ENCODE measurements at places on chromosomes 7 and 10.

DNA sequence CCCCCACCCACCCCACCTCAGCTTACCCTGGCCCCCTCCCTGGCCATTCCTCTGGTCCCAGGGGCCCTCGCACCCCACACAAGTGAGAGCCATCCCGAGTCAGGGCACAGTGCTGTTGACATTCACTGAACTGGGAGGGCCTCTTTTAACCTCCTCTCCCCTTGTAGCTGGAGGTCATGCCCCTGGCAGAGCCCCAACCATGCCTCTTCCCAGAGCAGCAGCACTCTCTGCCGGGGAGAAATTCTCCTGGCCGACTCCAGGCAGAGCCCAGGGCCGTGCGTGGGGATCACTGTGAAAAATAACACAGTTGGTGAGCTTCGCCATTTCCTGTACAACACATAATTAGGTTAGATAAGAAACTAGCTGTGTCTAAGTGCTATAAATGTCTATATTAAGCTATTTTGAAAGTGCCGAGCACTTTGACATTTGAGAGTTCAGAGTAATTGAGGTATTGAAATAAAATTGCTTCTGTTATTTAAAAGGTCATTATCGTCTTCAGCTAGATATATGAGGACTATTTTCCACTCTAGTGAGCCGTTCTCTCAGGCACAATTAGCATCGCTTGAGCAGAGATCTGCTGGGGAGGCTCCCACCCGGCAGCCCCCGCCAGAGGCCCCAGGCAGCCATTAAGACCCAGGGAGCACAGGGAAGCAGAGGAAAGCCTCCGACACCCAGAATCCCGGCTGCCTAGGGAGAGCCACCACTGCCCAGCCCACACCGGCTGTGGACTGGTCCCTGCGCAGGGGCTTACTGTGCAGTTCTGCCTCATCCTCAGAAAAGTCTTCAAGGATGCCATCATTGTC lies 62.4 kb upstream of the LRRC18 start:
- no peak for DNase-seq

- no peak for DNase-seq
Measured at GRCh38 chr7:114519240-114519639, 104.6 kb downstream of the FOXP2 start.

DNA sequence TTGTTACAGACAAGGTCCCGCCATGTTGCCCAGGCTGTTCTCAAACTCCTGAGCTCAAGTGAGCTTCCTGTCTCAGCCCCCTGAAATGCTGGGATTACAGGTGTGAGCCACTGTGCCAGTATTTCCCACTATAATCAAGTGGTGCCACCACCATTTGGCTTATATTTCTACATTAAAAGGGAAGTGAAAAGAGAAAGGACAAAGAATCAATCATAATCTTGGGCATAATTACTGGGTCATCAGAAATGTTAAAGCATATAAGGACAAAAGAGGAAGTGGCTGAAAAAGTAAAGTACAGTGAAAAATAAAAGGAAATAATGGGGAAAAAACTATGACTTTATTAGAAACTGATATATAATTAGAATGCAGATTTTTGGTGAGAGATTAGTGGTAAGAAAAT lies 25.7 kb upstream of the ENTPD1 start:
- no peak for DNase-seq

DNA sequence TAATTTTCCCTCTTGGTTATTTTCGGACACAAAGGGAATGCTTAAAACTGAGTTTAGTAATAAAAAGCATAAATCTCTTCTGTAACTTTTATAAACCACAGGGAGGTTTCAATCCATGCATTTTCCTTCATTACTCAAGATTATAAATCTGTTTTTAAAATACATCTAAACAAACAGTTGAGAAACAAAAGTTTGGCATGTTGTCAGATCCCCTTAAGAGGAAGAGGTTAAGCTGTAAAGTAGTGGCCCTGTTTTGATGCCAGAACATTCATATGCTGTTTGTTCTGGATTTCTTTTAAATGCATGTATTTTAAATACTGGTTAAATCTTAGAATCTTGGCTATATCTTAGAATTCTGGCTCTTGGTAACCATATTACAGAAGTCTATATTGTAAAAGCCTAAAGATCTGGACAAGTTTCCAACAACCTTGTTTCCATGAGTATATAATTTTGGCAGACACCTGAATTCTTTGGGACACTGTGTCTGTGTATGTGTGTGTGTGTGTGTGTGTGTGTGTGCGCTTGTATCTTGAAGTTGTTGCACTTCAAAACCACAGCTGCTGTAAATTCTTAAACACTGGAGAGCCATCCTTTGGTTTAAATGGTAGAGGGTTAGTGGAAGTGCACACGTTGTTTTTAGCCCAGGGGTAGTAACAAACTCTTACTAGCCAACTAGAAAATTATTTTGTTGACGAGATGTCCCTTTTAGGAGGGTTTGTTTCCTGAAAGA lies 6.8 kb upstream of the SEMA4G start:
- DNase-seq = no peak

GRCh38 chr10:53886325-53887300 lies 914.4 kb downstream of the PCDH15 start:
- DNase-seq = no peak

DNA sequence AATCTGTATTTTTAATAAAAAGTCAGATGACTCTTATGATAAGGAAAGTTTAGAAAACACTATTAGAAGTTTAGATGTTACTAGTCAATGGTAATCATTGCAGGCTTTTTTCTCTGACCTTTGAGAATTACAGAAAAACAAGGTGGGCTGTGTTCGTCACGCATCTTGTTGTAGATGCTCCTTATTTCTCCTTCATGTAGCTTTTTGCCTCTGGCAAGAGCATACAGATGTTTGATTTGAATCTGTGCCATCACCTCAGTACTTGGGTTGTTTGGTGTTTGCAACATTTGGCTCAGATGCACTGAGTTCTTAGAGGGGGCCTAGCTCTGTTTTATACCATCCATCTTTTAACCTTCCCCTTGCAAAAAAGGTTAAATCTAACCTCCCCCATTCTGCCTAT lies 11.5 kb downstream of the TAS2R16 start:
- DNase-seq = no peak

DNA sequence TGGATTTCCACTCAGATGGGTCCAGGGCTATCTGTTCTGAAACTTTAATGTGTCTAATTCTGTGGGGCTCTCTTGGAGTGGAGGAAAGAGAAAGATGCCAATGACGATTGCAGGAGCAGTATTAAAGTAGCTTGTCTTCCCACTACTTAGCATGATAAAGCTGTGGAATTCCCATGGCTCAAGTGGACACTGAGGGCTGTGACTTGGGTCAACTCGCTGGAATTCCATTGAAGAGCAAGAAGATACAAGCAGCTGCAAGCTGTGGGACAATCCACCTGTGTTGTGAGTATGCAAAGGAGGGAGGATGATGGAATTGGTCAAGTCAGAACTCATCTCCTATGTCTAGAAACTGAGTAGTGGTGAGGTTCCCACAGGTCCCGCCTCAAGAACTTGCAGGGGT lies 154.2 kb upstream of the MINDY3 start:
- no peak for DNase-seq

- DNase-seq = no peak
Measured at GRCh38 chr10:102702742-102703141, 11.5 kb downstream of the ARL3 start.

- no peak for DNase-seq
Measured at GRCh38 chr7:103658055-103659005, 212.3 kb upstream of the SLC26A5 start.

GRCh38 chr10:20254078-20254477 lies 437.8 kb downstream of the PLXDC2 start:
- no peak for DNase-seq

DNA sequence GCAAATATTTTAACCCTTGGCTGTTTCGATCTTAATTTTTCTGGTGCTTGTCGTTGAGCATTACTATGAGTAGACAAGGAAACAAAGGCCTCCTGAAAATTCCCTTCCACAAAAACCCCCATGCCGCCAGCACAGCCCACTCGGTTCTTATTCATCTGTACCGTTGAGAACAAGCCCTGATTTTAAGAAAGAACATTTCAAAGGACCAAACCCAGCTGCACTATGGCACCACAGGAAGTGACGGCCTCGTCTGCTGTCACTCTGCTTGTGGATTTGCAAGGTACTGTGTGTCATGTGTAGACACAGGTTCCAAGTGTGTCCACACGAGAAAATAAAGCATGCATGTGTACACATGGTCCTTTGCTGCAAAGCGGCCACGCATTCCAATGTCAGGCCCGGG lies 285.2 kb downstream of the DNAJB6 start:
- no peak for DNase-seq

- DNase-seq = no peak
Measured at GRCh38 chr7:82019551-82020475, 250.0 kb upstream of the HGF start.

- DNase-seq = no peak
Measured at GRCh38 chr7:988963-989529, 6.1 kb downstream of the CYP2W1 start.

DNA sequence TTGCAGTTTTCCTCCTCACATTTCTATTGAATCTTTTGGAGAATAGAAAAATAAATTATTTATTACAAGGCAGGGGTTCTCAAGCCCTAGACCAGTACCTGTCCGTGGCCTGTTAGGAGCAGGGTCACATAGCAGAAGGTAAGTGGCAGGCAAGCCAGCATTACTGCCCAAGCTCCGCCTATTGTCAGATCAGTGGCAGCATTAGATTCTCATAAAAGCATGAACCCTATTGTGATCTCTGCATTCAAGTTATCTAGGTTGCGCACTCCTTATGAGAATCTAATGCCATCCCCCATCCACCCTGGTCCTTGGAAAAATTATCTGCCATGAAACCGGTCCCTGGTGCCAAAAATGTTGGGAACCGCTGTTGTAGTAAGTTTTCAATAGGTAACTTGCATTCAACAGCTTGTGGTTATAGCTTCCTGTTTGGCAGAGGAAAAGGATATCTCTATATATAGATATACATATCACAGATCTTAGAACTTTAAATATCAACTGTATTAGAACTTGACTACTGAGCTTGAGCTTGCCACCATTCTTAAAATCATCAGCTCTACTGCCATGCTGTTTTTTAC lies 165.1 kb downstream of the AHR start:
- no peak for DNase-seq

DNA sequence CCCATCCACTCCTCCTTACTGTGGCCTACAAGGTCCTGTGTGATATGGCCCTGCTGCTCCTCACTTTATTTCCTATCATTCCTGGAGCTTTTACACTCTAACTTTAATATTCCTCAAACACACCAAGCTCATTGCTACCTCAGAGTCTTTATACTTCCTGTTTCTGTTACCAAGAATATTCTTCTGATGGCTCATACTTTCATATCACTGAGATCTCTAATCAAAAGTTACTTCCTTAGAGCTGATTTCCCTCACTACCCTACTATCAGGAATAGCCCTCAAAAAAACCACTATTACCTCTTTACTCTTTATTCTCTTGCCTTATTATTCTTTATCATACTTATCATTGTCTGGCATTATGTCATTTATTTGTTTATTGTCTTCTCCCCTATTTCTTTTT lies 5.8 kb upstream of the PPP3CB start:
- DNase-seq = no peak

Data from cortex of kidney (tissue), 1 donor.